ENCODE measurements at places on chromosomes 3 and 15. TPM values are rescaled to one million over a fixed set of nuclear protein-coding genes. Genes with fewer than 3 reads are reported as not detected.

The ZMYND10 gene
- 1.1 TPM for total RNA-seq

The MELTF gene
- total RNA-seq = 59.5 TPM

The GHSR gene
- total RNA-seq = not detected

The HIGD2B gene
- total RNA-seq = not detected

The ALDH1L1 gene
- 0.76 TPM for total RNA-seq

The SEMA3F gene
- 11.5 TPM for total RNA-seq

The LSMEM2 gene
- total RNA-seq = not detected

The ST8SIA2 gene
- total RNA-seq = 0.23 TPM

The EOMES gene
- 0.71 TPM for total RNA-seq

The ACSBG1 gene
- total RNA-seq = 0.31 TPM

The CTXN2 gene
- not detected for total RNA-seq

The SLC28A2 gene
- total RNA-seq = not detected

The NEK4 gene
- total RNA-seq = 13.6 TPM

The CSTA gene
- total RNA-seq = 1.3 TPM

The DLEC1 gene
- 0.05 TPM for total RNA-seq

The CPOX gene
- total RNA-seq = 21.0 TPM

The PPM1L gene
- total RNA-seq = 0.73 TPM

The LMCD1 gene
- 84.7 TPM for total RNA-seq

The CHRFAM7A gene
- 4.6 TPM for total RNA-seq

The ZNF80 gene
- not detected for total RNA-seq

The RRP9 gene
- 45.0 TPM for total RNA-seq

The ROPN1B gene
- not detected for total RNA-seq

The CD80 gene
- total RNA-seq = not detected

The VGLL3 gene
- 9.3 TPM for total RNA-seq

The SLITRK3 gene
- total RNA-seq = not detected

The OR5H6 gene
- not detected for total RNA-seq

The FGD5 gene
- total RNA-seq = not detected

The KBTBD13 gene
- not detected for total RNA-seq

The MCF2L2 gene
- total RNA-seq = 0.24 TPM

The ITIH1 gene
- total RNA-seq = not detected

The GATA2 gene
- 4.5 TPM for total RNA-seq

The OIP5 gene
- 13.0 TPM for total RNA-seq

The PSTPIP1 gene
- total RNA-seq = not detected

The CPNE9 gene
- total RNA-seq = 0.17 TPM

The CRABP1 gene
- 1.3 TPM for total RNA-seq

The MAGI1 gene
- 3.5 TPM for total RNA-seq

The B3GALNT1 gene
- total RNA-seq = 0.08 TPM

The CHDH gene
- 1.7 TPM for total RNA-seq

The FBLN2 gene
- 2.1 TPM for total RNA-seq

The BFSP2 gene
- total RNA-seq = not detected

The RBSN gene
- total RNA-seq = 10.9 TPM

The FAM227B gene
- 0.91 TPM for total RNA-seq

The ZNF860 gene
- 1.1 TPM for total RNA-seq

The RHCG gene
- 35.5 TPM for total RNA-seq

The SHISA5 gene
- total RNA-seq = 134 TPM

The SCG3 gene
- total RNA-seq = 0.06 TPM

The BCL6 gene
- total RNA-seq = 13.4 TPM

The FSIP1 gene
- 0.70 TPM for total RNA-seq

The SPESP1 gene
- not detected for total RNA-seq

The KLHL6 gene
- not detected for total RNA-seq

The RIOX2 gene
- total RNA-seq = 31.9 TPM

The CLDN18 gene
- not detected for total RNA-seq

The PEX11A gene
- 6.7 TPM for total RNA-seq

The TMEM207 gene
- total RNA-seq = not detected

The SLC24A5 gene
- not detected for total RNA-seq
